ENCODE measurements at places on chromosomes 3 and 15.

GRCh38 chr15:66569461-66570137 is 3.8 kb upstream of the LCTL start:
- DNase-seq: no peak

- DNase-seq: no peak
Observed at GRCh38 chr15:92162657-92163056, 231.0 kb upstream of the ST8SIA2 start.

- no peak for DNase-seq
Observed at GRCh38 chr3:46110701-46111493, 83.6 kb upstream of the XCR1 start.

DNA sequence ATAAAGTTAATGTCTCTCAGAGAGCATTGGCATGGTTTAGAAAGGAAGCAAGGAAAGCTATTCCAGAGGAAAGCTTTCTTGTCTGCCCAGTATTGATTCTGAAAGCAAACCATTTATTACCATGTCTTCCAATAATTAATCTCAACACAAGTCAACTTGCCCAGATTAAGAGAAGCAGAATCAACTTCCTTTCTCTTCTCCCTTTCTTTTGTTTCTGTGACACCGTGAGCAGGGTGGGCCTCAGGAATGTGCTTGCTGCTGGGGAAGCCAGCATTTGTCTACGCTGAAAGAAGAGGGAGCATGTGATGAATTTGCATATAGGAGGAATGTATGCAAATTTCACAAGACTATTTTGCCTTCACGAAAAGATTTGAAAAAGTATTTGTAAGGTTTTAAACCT is 368.6 kb upstream of the ROPN1 start:
- DNase-seq: no peak

- no peak for DNase-seq
Observed at GRCh38 chr3:48546203-48546829, 10.3 kb downstream of the PFKFB4 start.

GRCh38 chr15:32679298-32679690 is 37.8 kb downstream of the SCG5 start:
- DNase-seq: no peak

GRCh38 chr3:119497820-119498185 is 544 bp upstream of the TIMMDC1 start:
- no peak for DNase-seq

GRCh38 chr3:12148183-12148940 is 10.3 kb downstream of the TIMP4 start:
- DNase-seq: no peak

- peak; percentile 86 for DNase-seq
Observed at GRCh38 chr3:186097663-186098451, 11.0 kb downstream of the ETV5 start.

GRCh38 chr15:69636169-69636915 is 183.7 kb downstream of the RPLP1 start:
- DNase-seq: no peak

GRCh38 chr3:41682996-41683395 is 278.9 kb downstream of the ULK4 start:
- DNase-seq: no peak

- DNase-seq: no peak
Observed at GRCh38 chr15:80569656-80570055, 125.5 kb upstream of the ABHD17C start.

DNA sequence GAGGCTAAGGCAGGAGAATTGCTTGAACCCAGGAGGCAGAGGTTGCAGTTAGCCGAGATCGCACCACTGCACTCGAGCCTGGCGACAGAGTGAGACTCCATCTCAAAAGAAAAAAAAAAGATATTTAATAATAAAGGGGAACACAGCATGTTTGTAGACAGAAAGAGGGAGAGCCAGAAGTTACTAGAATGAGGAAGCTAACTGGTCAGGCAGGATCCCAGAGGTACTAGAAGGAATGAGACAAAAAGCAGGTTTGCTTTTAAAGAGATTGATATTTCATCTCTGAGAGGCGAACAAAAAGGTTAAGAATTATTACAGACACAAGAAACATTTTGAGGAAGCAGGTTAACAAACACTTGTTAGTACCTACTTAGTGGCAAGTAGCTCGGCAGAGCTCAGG is 9.2 kb downstream of the CD200R1 start:
- DNase-seq: no peak

DNA sequence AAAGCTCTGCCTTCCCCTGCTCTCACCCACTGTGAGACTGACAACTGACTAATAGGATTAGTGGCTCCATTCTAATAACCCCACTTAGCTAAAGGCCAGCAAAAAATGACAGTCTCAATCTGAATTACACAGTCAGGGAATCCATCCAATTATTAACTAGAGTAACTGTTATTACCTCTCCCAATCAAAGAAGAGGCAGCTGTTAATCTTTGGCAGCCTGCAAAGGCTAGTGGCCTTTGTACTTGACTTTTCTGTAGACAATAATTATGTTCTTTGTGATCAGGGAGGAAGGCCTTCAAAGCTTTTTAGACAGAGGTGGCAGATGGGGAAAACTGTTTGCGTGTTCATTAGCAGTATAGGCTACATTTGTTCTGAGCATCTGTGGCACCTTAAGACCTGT is 177.7 kb downstream of the ISL2 start:
- DNase-seq: no peak

DNA sequence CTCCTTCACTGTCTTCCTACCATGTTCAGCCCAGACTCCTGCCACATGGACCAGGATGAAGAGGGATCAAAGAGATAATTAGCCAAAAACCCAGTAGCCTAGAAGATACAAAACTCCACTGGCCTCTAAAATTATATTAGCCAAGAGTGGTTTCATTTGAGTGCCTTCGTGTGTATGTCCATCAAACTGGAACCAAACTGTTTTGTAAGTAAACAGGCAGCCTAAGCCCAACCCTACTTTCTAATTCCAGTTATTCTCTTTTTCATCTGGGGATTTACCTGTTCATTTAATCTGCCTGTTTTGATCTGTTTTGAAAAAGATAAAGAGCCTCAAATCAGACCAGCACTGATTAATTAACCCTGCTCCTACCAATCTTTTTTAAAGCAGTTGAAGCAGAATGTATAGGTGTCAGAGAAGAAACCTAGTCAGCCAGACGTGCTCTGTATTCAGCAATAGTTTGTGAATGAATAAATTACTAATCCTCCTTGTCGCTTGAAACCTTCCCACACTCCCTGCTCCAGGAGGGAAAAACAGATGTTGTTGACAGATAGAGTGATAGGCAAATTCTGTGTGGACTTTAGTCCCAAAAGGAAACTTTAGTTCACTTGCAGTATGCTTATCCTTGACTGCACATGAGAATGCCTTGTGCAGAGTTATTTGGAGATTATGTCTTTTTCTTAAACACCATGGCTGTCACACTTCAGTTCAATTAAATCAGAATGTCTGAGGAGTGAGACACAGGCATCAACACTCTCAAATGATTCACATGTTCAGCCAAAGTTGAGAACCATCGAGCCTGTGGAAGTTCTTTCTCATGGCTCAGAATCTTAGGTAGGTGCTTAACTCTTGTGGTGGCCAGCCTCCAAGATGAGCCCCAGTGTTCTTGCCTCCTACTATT is 55.5 kb upstream of the ZBED2 start:
- no peak for DNase-seq

- DNase-seq: no peak
Observed at GRCh38 chr3:133930341-133930933, 34.8 kb upstream of the RAB6B start.

- DNase-seq: no peak
Observed at GRCh38 chr3:183082355-183082915, 16.9 kb downstream of the MCCC1 start.

GRCh38 chr3:118791246-118791645 is 243.4 kb downstream of the IGSF11 start:
- no peak for DNase-seq

GRCh38 chr3:139509631-139510030 is 29.9 kb downstream of the RBP1 start:
- DNase-seq: no peak

All from keratinocyte (primary cell).